ENCODE measurements at places on chromosomes 13 and 19.

GRCh38 chr13:106651442-106651841 is 83.5 kb upstream of the ARGLU1 start:
- DNase-seq, result no peak

- no peak for DNase-seq
Measured at GRCh38 chr13:71499235-71499634, 367.8 kb downstream of the DACH1 start.

GRCh38 chr19:9808855-9809824 is 9.7 kb downstream of the FBXL12 start:
- DNase-seq, result no peak

DNA sequence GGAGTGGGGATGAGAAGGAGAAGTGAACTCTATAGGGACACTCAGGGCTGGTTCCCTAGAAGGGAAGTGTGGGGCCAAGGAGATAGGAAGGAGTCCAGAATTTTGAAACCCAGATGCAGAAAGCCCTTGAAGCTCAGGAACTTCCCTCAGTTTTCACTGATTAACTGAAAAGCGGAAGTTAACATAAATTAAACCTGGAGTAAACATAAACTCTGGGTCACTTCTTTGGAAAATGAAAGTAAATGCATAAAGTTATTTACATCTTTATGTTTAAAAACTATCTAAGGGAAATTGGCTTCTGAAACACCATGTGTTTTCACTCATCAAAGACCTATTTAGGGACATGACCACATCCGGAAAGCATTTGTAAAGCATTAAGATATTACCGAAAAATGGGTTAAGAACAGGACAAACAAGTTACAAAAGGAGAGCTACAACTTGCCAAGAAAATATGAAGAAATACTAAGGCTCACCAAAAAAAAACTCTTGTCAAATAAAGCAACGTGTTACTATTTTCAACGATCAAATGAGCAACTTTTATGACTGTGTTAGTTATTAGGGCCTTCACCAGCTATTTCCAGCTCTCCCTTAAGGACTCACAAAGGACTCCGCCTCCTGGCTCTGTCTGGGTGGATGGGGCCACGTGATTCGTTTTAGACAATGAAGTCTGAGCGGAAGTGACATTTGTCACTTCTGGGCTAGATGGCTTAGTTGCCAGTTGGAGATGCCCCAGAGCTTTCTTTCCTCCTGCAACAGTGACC is 439.1 kb upstream of the ZNF507 start:
- DNase-seq, result no peak

GRCh38 chr19:47094557-47095475 is 18.8 kb downstream of the ZC3H4 start:
- DNase-seq, result no peak

DNA sequence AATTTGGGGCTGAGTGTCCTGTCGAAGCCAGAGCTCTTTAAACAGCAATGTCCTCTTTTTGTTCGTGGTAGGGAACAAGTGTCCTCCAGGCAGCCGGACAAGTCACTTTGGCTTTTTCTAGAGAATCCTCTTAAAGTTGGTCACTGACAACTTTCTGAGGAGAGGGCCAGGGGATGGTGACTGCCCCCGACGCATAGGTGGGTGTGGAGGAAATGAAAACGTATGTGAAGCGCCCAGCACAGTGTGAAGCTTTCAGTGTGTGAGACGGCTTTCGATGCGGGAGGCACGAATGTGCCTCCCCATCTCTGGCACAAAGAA is 45.8 kb upstream of the ZNF536 start:
- DNase-seq, result no peak

DNA sequence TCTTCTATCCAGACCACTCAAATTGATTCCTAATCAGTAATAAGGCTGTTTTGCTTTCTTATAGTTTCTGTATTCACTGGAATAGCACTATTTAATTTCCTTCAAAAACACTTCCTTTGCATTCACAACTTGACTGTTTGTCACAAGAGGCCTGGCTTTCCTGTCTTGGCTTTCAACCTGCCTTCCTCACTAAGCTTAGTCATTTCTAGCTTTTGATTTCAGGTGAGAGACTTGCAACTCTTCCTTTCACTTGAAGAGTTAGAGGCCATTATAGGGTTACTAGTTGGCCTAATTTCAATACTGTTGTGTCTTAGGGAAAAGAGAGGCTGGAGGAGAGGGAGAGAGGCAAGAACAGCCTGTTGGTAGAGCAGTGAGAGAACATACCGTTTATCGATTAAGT is 47.0 kb downstream of the SACS start:
- DNase-seq, result no peak

DNA sequence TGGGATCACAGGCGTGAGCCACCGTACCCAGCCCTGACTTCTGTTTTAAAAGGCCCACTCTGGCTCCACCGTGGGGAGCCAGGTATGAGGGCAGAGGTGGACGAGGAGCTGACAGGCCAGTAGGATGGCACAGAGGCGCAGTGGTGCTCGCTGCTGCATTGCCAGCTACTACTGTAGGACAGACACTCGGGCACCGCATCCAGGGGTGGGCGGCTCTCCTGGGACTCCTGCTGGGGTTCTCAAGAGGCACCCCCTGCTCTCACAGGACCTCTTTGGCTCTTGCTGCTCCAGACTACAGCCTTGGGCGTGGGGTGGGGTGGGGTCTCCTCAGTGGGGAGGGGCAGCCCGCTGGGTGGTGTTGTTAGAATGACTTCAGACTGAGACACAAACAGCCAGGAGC is 53.4 kb downstream of the LATS2 start:
- no peak for DNase-seq

DNA sequence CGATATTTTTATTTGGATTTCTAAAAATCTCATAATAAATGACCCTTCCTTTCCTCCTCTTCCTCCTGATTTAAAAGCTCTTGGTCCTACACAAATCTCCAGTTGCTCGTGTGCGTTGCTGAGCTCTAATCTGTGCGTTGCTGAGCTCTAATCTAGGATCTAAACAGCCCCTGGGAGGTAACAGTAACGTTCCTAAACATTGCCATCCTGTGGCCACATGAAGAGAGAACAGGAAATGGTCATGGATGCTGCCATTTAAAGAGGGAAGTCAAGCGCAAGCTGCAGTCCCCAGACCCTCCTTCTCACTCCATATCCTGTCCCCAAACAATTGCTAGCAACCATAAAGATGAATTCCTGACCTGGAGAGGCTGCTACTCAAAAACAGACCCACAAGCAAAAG is 170.8 kb downstream of the NUFIP1 start:
- DNase-seq, result no peak

GRCh38 chr13:36175621-36176020 is 38.7 kb downstream of the SOHLH2 start:
- no peak for DNase-seq

DNA sequence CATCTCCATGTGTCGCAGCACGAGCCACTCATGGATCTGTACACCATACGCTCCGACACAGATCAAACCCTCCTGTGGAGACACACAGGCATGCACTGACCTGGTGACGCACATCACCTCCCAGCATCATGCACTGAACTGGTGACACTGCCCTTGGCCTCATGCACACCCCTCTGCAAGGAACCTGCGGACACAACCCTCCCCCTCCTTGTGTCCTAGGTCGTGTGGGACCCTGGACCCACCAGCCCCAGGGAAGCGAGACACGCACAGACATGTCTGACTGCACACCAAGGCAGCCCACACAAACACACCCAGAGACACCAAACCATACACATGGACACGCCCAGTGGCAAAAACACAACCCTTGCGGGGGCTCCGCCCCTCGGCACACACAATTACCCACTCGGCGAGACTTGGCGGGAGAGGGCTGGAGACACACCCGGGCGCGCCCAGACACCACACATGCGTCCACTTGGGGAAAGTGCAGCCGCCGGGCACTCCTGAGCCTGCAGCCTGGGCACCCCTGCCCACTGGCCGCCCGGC is 2.0 kb upstream of the KCNN4 start:
- no peak for DNase-seq

DNA sequence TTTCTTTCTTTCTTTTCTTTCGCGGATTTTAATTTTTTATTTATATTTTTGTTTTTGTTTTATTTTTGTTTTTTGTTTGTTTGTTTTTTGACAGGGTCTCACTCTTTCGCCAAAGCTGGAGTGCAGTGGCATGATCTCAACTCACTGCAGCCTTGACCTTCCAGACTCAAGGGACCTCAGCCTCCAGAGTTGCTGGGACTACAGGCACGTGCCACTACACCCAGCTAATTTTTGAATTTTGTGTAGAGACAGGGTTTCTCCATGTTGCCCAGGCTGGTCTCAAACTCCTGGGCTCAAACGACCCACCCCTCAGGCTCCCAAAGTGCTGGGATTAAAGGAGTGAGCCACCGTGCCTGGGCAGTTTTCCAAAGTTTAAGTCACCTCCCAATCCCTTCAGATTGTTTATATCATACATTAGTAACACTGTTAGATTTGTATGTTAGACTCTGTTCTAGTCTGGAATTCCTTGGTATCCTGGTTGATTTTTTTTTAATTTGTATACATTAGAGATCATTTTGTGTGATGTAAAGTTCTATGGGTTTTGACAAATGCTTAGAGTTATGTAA is 597.3 kb downstream of the DCT start:
- no peak for DNase-seq

DNA sequence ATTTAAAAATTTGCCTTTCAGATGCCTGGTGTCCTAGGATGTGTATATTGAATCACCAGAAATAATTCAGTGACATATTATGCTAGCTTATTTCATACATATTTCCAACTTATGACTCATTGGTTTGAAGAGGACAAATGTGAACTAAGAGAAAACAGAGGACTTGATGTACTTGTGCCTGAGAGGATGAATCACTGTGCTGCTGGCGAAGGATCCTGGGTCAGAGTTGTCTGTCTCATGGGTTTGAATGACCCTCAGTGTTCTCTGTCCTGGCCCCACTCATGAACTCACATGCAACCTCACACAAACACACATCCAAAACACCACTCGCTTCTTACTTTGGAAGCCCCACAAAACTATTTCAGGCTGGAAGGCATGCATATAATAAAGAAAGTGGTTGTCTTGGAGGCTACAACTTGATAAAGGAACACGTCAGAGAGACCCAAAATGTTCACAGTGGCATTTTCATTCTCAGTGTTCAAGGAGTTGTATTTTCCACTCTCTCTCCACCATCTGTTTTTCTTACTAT is 129.0 kb upstream of the SPRY2 start:
- DNase-seq, result peak; percentile 42

GRCh38 chr19:1503089-1503924 is 9.5 kb downstream of the ADAMTSL5 start:
- DNase-seq, result no peak

- no peak for DNase-seq
Measured at GRCh38 chr13:108968566-108968965, 339.2 kb downstream of the MYO16 start.

DNA sequence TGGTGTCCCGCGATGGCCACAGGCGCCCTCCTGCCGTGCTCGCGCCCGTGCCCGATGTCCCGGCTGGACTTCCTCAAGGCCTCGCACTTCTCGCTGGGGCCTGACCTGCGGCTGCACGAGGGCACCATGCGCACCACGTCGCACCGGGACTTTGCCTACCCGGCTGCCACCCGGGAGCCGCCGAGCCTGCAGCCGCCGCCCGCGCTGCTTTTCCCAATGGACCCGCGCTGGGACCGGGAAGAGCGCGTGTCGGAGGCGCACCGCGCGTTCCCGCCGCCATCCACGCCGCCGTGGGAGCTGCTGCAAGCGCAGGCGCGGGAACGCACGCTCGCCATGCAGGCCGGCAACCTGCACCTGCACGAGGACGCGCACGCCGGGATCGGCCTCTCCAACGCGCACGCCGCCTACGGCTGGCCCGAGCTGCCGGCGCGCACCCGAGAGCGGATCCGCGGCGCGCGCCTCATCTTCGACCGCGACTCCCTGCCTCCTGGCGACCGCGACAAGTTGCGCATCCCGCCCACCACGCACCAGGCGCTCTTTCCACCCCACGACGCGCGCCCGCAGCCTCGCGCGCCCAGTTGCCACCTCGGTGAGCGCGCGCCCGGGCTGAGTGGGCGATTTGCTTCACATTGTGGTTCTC is 12.1 kb upstream of the PEX11G start:
- DNase-seq, result no peak

GRCh38 chr13:46476174-46476573 is 76.8 kb upstream of the LRCH1 start:
- DNase-seq, result no peak
